ENCODE measurements at places on chromosomes 16 and 17.
A peak's percentile ranks its signal among the peaks of the same experiment; 100 is the strongest.

DNA sequence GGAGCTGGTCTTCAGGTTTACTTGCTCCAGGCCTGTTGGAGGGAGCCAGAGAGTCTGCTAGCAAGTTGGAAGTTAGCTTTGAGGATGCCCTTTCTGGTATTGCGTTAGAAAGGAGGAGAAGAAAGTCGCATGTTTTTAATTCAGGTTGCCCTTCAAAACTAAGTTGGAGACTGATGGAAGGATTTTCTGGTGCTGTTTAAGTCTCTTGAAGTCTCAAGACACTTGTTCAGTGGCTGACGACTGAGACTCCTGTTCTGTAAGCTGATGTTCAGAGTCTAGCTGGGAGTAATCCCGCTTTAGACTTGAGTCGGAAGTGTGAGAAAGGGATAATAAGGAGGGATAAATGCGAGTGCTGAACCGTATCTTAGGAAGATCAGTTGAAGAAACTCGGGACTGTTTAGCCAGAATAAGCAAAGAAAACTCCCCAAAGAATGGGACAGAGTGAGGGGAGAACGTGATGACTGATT, 740 bp downstream of the AATF start:
- DNase-seq = no peak

DNA sequence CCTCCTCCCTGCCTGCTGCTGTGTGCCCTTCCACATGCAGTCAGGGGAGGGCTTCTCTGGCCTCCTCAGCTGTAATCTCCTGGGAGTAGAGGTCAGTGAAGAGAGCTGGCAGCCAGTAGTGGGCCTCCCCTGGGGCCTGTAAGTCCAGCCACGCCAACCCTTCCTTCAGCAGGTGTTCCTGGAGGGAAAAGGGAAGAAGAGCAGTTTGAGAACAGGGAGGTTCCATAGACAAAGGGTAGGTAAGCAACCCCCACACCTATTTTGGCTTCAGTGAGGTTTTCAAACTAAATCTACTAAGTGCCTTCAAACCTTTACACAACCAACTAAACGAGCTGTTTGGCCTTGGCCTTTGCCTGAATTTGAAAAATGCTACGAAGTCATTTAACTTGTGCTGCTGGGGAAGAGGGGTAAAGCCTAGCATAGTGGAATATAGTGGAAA, 14.2 kb downstream of the SNF8 start:
- DNase-seq = no peak

- DNase-seq = peak; percentile 76
Measured at GRCh38 chr17:39244600-39245570, 19.1 kb upstream of the STAC2 start.

DNA sequence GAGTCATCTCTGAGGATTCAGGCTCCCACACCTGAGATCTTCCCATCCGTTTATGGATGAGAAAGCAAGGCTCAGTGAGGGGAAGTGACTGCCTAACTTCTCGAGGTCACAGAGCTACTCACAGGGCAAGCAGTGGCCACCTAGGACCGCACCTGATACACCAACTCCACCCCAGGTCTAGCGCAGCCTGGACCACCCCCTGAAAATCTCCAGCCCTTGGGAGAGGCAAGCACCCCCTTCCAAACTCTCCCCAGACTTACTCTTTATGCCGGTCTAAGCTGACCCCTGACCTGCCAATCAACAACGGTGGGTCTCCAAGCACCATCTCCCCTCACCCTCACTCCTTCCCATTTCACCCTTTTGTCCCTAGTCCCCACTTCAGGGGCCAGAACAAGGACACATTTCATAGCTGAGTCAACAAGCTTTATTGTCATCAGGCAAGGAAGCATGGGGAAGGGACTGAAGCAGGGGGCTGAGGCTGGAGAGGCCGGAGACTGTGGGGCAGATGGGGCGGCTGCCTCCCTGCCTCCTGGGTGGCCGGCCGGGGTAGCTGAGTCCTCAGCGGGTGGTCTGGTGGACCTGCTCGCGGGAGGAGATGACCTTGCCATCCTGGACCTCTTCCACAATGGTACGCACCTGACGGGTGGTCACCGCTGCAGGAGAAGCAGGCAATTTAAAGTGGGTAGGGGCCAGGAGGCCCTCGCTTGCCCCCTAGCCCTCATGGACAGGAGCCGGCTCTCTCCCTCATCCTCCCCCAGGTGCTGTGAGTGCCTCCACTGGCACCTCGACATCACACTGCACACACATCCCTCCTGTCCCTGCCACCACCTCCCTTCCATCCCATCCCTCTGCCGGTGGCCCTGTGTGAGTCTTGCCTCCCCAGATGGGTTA, 5.1 kb downstream of the KRT17 start:
- DNase-seq = no peak

DNA sequence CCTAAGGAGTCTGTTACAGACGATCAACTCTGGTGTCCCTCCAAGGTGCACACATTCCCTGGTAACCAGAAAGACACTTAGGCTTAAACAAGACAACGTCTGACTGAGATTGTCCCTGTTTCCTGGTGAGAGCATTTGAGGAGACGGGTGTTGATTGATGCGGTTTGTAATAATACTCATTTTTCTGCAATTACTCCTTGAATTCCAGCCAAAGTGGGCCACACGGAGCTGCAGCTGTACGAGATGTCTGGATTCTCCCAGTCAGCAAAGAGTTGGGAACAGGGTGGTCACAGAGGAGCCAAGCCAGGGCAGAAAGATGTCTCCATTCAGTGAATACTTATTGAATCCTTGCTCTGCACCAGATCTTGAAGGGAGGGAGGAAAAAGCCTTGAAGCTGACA, 30.9 kb upstream of the CES5A start:
- DNase-seq = no peak

GRCh38 chr16:55576384-55576783, 9.9 kb downstream of the CAPNS2 start:
- no peak for DNase-seq

- no peak for DNase-seq
Measured at GRCh38 chr16:64225696-64226095, 896.2 kb downstream of the CDH11 start.

DNA sequence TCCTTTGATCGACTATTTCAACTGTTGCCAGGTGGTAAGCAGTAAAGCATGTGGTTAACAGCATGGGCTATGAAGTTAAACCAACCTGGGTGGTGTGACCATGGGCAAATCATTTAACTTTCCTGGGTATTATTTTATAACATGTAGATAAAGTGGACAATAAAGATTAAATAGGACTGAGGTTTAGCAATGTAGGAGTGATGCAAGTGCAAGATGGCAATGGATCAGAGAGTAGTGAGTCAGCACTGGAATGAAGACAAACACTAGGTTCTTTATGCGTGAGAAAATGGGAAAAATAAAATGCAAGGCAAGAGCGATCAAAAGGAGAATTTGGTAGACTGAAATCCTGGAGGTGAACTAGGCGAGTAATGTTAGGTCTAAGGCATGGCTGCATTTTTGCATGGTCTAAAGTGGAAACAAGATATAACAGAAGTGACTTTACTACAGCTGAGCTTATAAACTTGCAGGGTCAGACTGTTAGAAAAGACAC, 222.4 kb upstream of the AXIN2 start:
- no peak for DNase-seq

GRCh38 chr17:50234581-50234980, 33.1 kb upstream of the COL1A1 start:
- DNase-seq = no peak

- DNase-seq = no peak
Measured at GRCh38 chr16:29989111-29989858, 6.1 kb downstream of the HIRIP3 start.

DNA sequence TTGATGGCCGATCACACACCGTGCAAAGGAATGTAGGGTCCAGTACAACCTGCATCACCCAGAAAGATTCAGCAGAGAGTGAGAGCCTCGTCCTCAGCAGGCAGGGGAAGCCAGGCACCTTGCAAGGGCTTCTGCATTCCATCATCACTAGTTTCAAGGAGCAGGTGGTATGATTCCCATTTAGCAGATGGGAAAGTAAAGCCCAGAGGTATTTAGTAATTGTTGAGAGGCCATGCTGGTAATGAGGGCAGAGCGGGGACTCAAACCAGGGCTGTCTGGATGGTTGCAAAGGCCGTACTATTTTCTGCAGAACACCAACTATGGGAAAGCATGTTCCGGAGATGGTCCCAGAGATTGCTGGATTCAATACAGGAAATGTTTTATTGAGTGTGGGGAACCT, 65.8 kb upstream of the MRTFB start:
- no peak for DNase-seq

DNA sequence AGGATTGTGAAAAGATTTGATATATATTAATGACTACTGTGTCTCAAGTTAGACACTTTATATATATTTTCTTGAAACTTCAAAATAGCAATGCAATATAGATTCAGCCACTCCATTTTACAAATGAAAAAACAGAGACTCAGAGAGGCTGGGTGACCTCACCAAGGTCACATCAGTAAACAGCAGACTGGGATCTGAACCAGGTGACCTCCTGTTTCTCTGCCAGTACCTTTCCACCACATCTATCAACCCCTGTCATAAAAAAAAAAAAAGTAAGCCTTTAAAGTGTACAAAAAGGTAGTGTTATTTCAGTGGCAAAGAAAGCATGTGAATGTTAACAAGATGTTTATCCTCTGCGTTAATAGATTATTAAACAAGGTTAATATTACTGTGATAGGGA, 466.5 kb upstream of the DYNLRB2 start:
- no peak for DNase-seq

DNA sequence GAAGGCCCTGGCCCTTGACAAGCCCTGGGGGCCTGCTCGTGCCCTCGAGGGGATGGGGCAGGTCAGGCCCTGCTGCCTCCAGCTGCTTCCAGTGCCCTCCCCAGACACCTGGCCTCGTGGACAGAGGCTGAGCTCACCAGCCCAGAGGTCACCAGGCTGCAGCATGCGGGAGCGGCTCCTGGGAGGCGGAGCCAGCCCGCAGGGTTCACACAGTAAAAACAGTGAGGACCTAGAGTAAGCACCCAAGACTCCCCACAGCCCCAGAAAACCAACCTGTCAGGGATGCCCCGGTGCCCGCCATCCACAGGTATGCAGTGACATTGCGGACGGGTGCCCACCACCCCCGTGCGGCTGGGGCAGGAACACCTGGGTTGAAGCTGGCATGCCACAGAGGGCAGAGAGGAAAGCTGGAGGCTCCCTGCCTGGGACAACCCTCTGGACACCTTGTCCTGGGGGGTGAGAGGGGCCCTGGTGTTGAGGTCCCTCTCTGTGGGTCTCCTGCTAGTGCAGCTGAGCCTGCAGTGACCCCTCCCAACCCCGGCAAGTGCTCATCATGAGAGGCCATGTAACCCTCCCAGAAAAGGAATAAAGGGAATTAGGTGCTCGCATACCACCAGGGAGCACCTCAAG, 62.1 kb downstream of the LMF1 start:
- DNase-seq = no peak

DNA sequence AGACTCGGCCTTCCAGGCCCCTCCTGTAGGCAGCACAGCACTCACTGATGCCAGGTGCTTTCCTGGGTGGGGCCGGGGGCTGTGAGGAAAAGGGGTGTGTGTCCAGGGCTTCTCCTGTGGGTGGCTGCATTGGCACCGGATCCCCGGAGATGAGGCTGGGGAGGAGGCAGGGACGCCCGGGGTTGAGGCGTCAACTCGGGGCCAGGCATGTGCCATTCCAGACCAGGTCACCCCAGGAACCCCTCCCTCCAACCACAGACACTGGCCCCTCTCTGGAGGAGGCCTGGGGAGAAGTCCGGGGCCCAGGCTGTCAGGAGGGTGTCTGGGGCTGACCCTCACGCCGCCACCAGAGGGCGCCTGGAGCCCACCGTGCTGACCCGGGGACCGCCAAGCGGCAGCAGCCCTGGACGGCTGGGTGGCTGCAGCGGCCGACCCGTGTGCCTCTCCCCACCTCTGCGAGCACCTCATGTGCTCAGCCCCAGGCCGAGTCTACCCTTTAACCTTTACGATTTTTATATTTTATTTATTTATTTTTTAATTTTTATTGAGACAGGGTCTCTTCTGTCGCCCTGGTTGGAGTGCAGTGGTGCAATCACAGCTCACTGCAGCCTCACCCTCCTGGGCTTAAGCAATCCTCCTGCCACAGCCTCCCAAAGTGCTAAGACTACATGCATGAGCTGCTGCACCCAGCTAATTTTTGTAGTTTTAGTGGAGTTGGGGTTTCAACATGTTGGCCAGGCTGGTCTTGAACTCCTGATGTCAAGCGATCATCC, 3.2 kb upstream of the METRN start:
- peak; percentile 69 for DNase-seq

DNA sequence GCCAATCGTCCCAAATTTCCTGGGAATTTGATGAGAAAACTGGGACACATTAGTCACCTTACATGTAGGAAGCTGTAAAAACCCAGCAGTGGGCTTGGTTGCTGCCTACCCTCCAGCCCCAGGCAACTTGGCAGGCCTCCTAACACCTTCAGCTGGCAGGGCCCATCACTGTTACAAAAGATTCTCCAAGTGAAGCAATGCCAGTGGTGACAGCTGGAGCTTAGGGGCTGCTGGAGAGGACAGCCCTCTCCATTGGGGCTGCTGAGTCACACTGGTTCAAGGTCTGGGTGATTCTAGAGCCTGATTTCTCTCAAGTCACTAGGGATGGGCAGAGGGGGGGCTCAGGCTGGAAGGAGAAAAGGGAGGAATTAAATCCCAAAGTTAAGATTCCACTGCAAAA, 180.6 kb downstream of the COPRS start:
- DNase-seq = no peak

DNA sequence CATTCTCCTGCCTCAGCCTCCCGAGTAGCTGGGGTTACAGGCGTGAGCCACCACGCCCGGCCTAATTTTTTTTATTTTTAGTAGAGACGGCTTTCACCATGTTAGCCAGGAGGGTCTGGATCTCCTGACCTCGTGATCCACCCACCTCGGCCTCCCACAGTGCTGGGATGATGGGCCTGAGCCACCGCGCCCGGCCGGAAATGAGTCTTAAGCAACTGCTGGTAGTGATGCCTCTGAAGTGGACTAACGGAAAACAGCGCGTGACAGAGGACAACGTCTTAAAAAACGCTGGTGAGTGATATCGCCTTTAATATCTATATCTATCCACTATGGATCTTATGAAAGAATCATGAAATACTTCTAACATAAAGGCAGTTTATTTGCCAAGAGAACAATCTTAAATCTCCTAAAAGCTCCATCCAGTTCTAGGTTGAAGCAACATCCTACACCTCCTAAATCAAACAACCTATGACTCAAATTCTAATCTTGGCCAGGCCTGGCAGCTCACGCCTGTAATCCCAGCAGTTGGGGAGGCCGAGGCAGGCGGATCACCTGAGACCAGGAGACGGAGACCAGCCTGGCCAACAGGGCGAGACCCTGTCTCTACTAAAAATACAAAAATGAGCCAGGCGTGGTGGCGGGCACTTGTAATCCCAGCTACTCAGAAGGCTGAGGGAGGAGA, 69.8 kb downstream of the NXN start:
- no peak for DNase-seq
